T1000 (cell line): ENCODE measurements at places on chromosomes 7 and 10.

- no peak for DNase-seq
Measured at GRCh38 chr7:121397361-121397760, 1.3 kb upstream of the FAM3C start.

DNA sequence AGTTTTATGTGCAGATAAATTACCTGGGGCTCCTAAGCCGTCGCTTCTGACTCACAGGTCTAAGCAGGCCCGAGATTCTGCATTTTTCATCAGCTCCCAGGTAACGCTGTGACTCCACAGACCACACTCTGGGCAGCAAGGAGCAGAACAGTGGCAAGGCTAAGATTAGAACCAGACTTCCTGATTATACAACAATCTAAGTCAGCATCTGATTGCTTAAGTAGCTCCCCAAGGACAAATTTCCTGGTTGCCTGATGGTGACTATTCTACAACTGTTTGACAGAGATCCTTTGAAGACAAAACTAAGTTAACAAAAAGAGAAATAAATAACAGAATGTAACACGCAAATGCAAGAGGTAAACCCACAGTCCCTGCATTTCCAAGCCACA is 69.0 kb downstream of the CREB3L2 start:
- no peak for DNase-seq

- no peak for DNase-seq
Measured at GRCh38 chr10:99369126-99369525, 40.0 kb downstream of the CNNM1 start.

- DNase-seq: no peak
Measured at GRCh38 chr10:102492983-102493382, 9.5 kb downstream of the ACTR1A start.

GRCh38 chr7:158396982-158397862 is 190.4 kb downstream of the PTPRN2 start:
- no peak for DNase-seq

DNA sequence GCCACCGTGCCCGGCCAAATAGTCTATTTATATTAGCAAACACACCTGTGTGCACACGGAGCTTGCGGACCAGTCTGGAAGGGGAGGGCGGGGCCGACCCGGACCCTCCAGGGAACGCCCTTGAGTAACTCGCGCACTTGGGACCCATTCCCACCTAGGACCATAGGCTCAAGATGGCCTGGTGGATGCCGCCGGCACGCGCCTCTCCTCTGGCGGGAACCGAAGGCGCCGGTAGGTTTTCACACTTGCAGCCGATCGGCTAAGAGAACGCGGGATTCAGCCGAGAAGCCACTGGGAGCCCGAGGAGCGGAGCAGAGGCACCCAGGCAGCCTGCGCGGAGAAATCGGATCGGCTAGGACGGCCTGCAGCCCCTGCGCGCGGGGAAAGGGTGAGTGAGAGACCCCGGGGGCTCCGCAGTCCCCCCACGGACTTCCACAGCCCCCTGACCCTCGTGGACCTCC is 18.9 kb downstream of the IFT22 start:
- DNase-seq: no peak

GRCh38 chr7:25753837-25754236 is 398.2 kb upstream of the NFE2L3 start:
- no peak for DNase-seq

DNA sequence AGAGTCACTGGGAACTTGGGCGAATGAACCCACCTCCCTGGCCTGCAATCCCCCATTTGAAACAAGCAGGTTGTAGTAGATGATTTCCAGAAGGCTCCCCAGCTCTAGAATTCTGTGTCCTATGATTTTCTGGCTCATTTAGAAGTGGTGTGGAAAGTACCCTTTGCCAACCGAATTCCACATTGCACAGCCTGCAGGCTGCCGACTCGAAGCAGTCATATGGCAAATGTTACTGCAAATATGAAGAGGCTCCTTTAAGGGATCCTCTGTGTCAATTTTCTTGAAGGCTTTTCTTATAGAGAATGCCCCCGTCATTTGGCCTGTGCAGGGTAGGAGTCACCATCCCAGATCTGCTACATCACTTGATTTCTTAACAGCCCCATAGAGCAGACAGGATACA is 5.6 kb downstream of the PODXL start:
- no peak for DNase-seq
